Right ventricle myocardium inferior (tissue), 1 donor: ENCODE measurements at places on chromosomes 6 and 20. TPM values are rescaled to one million over a fixed set of nuclear protein-coding genes. Genes with fewer than 3 reads are reported as not detected.

CDH4 gene
- total RNA-seq = 0.08 TPM

DEFB129 gene
- total RNA-seq = not detected

DDO gene
- 29.7 TPM for total RNA-seq

ZNF217 gene
- 8.3 TPM for total RNA-seq

CCDC170 gene
- 0.38 TPM for total RNA-seq

PRSS35 gene
- not detected for total RNA-seq

LY86 gene
- total RNA-seq = 1.1 TPM

ENPP4 gene
- total RNA-seq = 20.0 TPM

PRL gene
- not detected for total RNA-seq

- DNase-seq = no peak
These were observed 22.3 kb downstream of the TTLL2 start for GRCh38 chr6:167347226-167347625.

DNA sequence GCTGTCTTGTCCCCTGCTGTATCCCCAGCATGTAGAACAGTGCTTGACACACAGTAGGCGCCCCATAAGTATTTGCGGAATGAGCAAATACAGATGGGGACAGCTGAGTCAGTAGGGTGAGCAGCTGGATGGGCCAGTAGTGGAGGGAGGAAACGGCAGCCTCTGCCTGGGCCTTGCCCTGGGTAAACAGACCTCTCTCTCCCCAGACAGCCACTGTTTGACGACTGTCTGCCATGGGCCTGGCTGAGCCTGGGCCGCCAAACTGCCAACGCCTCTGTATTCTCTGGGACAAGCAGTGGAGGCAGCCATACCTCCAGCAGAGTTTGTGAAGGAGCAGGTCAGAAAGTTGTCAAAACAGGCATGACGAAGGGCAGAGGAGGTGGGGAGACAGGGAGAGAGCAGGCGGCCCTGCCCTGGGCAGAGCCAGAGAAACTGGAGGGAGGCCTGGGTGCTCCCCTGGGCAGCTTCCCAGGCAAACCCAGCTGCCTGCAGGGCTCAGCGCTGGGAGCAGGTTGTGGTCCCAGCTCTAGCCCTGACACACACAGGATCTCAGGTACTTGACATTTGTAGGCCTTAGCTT lies 15.2 kb downstream of the HNF4A start:
- no peak for DNase-seq

- DNase-seq = no peak
These were observed 930.6 kb downstream of the KIF16B start for GRCh38 chr20:15642676-15643075.

DNA sequence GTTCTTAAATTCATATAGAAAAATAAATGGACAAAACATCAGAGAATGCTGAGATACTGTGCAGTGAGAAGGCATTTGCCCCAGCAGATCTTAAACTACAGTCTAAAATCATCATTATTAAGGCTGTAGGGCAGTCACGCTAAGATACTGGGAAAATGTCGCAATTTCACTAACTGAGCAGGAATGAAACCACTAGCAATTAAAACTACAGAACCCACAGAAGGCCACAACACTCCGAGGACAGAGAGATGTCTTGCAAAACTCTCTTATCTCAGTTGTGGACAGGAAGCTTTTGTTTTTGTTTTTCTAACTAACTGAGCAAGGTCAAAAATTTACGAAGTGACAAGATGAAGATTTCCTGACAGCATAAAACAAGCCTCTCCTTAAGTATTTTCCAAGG lies 18.2 kb downstream of the GNAS-AS1 start:
- DNase-seq = no peak

GRCh38 chr6:40334496-40335270 lies 252.5 kb downstream of the LRFN2 start:
- DNase-seq = no peak

- no peak for DNase-seq
These were observed 175.0 kb upstream of the PRDM1 start for GRCh38 chr6:105911106-105911629.

DNA sequence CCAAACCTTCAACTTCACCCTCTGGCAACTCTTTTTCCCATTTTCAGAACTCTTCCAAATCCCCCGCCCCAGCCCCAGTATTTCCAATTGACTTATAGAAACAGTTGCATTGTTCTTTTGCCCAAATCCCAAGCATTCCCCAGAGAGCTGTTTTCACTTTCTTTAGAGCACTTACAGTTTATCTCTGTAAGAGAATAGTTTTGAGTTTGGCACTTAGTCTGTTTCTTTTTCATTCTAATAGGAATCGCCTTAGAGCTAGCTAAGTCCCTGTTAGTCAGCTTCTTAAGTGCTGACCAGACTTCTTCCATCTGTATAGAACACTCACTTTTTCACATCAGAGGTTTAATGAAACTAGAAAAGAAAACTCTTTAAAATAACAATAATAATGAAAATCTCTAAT lies 374.2 kb upstream of the FLRT3 start:
- DNase-seq = no peak

DNA sequence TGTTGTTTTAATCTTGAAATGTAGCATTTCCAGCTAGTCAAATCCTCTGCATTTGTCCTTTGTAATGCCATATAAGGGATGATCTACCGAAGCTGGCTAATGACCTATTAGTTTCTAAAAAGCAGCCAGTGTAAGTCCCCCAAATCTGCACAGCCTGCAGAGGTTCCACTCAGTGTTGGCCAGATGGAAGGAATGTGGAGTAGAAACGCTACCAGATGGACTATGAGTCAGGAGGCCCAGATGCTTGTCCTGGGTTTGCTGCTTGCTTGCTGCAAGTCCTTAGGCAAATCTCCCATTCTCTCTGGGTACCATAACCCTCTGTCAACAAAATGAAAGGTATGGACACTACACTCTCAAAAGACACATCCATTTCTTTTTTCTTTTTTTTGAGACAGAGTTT lies 149.8 kb downstream of the BTBD9 start:
- no peak for DNase-seq

GRCh38 chr20:21725892-21726291 lies 20.4 kb downstream of the PAX1 start:
- DNase-seq = no peak

GRCh38 chr6:99745651-99746050 lies 139.0 kb downstream of the PRDM13 start:
- no peak for DNase-seq

- no peak for DNase-seq
These were observed 464.3 kb upstream of the FLRT3 start for GRCh38 chr20:14801591-14802325.

- no peak for DNase-seq
These were observed 835.3 kb upstream of the EPHA7 start for GRCh38 chr6:94254689-94255088.

DNA sequence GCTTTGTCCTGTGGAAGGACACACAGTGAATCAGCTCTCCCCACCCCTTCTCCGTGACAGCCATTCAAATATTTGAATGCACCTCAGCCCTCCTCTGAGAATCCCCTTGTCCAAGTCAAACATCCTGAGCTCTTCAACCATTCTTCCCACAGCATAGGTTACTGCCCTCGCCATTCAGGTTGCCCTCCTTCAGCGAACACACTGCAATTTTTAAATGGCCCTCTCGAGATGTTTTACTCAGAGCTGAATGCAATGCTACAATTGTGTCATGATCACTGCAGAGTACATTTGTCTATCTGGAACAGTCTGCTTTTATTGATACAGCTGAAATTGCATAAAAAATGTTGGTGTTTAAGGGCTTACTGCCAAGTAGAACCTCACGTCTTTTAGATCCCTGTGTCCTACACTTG lies 48.9 kb downstream of the SLC2A12 start:
- DNase-seq = no peak

DNA sequence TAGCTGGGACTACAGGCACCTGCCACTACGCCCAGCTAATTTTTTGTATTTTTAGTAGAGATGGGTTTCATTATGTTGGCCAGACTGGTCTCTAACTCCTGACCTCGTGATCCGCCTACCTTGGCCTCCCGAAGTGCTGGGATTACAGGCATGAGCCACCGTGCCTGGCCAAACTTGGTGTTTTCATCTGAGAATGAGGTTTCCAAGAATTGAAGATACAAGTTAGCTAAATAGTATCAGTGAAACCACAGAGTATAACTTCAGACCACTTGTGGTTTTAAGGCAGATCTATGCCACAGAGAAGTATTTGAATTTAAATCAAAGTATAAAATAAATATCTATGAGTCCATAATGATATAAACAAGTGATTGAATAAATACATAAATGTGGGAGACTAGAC lies 70.1 kb downstream of the SLC16A10 start:
- no peak for DNase-seq

- DNase-seq = peak; percentile 23
These were observed 202.0 kb downstream of the RNGTT start for GRCh38 chr6:88761237-88762031.

DNA sequence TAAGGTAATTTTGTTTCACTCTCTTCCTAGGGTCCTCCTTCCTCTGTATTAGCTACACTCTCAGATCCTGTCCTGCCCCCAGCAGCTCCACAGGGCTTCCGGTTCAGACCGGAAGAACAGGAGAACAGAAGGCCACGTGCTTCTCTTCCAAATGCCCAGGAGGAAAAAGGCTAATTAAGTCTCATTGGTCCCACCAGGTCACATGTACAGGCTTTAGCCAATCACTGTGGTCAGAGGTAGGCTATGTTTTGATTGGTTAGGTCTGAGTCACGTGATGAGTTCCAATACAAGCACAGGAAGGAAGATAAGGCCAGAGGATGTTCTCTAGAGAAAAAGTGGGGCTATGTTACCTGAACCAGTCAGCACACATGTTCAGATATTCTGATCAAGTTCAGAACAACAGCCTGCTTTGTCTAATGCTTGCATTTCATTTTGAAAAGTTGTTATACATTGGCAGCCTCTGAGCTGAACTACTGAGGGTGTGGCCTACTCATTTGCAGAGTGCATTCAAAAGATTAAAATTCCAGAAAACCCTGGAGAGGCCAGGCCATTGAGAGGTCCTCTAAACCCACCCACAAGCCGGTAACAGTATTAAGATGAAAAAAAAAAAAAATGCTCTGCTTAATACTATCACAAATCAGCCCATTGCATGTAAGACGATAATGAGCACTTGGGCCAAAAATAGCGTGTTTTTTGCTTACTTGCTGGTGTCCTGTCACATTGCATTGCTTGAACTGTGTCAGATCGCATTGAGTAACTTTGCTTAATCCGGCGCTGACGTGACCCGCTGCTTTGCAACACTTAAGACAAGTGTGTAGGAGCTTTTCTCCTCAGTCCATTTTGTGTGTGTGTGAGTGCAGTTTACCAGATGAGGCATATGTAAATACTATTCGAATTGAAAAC lies 170.3 kb downstream of the TSHZ2 start:
- DNase-seq = no peak

GRCh38 chr6:68642081-68642480 lies 7.0 kb downstream of the ADGRB3 start:
- DNase-seq = no peak

GRCh38 chr20:2986466-2986865 lies 57.0 kb upstream of the GNRH2 start:
- no peak for DNase-seq

GRCh38 chr20:25402583-25402982 lies 4.9 kb upstream of the GINS1 start:
- no peak for DNase-seq

DNA sequence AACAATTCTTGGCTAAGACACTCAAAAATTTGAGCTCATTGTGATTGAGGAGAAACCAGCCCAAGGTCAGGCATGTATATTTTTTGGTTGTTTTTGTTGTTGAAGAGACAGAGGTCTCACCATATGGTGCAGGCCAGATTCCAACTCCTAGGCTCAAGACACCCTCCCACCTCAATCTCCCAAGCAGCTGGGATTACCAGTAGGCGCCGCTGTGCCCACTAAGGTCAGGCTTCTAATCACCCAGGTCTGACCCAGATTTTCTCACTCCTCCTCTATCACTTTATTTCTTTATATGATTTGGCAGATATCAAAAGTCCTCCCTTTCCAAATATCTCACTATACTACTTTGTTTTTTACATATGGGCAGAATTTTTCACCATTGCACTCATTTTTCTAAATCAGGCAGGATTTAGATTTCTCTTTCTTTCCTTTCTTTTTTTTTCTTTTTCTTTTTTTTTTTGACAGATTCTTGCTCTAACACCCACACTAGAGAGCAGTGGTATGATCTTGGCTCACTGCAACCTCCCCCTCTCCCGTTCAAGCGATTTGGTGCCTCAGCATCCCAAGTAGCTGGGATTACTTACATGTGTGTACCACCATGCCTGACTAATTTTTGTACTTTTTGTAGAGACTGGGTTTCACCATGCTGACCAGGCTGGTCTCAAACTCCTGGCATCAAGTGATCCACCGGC lies 1.7 kb upstream of the C6orf141 start:
- DNase-seq = no peak

DNA sequence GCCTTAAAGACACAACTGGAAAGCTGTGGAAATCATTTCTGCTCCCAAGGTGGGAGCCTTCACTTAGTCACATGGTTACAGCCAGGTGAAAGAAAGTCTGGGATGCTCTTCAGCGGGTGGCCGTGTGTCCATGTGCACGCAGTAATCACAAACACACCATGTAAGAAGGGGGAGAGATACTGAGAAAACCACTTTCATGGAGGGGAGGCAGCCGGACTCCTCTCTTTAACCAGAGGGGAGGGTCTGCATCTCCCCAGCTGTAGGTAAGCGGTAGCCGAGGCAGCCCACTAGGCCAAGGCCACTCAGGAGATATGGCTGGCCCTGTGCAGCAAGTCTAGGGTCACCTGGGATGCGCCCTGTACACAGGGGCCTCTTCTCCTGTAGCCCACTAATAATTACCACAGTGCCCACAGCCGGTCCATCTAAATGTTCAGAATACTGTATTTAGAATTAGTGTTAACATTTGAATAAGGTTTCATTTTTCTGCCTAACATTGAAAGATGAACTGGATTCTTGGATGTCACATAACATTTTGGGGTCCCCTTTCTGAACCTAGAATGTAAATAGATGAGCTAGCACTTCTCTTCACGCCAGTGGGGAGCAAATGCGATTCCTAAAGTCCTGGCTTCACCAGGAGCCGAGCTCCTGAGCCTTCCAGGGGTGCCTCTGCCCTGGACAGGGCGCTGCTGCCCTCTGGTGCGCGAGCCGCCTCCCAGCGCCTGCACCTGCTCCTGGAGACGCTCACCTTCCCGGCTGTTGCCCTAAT lies 15.9 kb downstream of the GPR31 start:
- peak; percentile 75 for DNase-seq

GRCh38 chr20:49455691-49456090 lies 26.8 kb downstream of the KCNB1 start:
- DNase-seq = no peak

GRCh38 chr6:12457094-12457493 lies 166.9 kb downstream of the EDN1 start:
- DNase-seq = no peak

DNA sequence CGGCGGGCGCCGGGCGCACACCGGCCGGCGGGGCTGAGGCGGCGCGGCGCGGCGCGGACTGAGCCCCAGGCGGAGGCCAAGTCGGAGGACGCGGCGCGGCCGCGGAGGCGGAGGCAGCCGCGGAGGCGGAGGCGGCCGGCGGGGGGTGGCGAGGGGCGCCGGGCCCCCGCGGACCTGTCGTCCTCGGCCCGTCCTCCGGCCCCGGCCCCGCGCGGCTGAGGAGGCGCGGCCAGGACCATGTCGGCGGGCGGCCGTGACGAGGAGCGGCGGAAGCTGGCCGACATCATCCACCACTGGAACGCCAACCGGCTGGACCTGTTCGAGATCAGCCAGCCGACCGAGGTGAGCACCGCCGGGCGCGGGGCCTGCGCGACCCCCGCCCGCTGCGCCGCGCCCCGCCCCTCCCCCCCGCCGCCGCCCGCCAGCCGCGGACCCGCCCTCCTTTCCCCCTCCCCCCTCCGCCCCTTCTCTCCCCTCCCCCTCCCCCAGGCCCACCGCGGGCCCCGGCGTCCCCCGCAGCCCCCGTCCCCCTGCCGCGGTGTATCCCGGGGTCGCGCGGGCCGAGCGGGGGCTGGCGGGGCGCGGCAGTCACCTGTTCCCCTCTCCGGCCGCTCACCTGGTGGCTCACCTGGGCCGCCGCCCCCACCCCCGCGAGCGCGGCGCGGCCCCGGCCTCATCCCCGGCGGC lies at the start of gene AFDN:
AFDN (plus strand) TSS at position 16 of the 687 bp plus-strand sequence; CDS start at position 238, 222 bp downstream.
- no peak for DNase-seq
